ENCODE measurements at places on chromosomes 4 and X.

GRCh38 chrX:11533199-11533651 lies 132.5 kb downstream of the ARHGAP6 start:
- peak; percentile 89 for DNase-seq

GRCh38 chr4:146776691-146777090 lies 138.0 kb downstream of the POU4F2 start:
- DNase-seq = no peak

GRCh38 chr4:79905212-79905611 lies 167.8 kb downstream of the ANTXR2 start:
- no peak for DNase-seq

DNA sequence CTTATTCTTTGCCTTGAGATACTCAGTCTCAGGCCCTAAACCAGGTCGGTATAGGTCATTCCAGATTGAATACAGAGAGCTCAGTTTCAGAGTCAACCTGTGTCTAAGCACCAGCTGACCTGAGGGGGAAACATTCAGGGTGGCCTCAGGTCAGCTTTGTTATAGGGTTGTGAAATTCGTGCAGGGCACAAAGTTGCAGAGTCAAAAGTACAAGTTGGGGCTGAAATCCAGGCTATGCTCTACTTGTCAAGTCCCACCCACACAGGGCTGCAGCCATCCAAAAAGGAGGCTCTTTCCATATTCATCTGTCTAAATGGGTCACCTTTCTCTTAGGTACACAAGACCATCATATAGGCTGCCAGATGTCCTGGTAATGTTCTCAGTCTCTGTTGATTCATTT lies 89.7 kb downstream of the ITIH6 start:
- DNase-seq = no peak

- DNase-seq = no peak
Observed at GRCh38 chrX:113726466-113726865, 857.4 kb upstream of the HTR2C start.

GRCh38 chr4:23169608-23170311 lies 477.0 kb downstream of the GBA3 start:
- no peak for DNase-seq

GRCh38 chrX:107827030-107827831 lies 1.6 kb downstream of the MID2 start:
- DNase-seq = peak; percentile 48

Measured in adipocyte (in vitro differentiated cells).